Right lung (tissue), 10 donors: ENCODE measurements at places on chromosomes 7 and 10. TPM values are rescaled to one million over a fixed set of nuclear protein-coding genes. Genes with fewer than 3 reads are reported as not detected.
A peak's percentile ranks its signal among the peaks of the same experiment; 100 is the strongest.

DNA sequence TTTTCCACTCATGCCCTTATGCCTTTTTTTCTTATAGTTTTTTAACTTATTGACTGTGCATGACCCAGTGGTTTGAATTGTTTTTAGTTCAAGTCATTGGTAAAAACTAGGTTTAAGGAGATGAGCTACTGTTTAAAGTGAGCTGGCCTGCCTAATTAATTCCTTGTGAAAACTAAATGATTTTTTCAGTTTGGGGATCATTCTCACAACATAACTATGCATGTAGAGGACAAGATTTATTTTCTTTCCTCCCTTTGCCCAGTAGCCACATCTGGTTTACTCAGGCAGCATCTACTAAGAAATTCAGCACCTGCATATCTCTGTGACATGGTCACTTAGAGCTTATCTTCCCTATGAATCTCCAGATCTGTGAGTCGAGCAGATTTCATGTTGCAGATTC, 1.7 kb downstream of the ADO start:
- DNase-seq, result no peak

DNA sequence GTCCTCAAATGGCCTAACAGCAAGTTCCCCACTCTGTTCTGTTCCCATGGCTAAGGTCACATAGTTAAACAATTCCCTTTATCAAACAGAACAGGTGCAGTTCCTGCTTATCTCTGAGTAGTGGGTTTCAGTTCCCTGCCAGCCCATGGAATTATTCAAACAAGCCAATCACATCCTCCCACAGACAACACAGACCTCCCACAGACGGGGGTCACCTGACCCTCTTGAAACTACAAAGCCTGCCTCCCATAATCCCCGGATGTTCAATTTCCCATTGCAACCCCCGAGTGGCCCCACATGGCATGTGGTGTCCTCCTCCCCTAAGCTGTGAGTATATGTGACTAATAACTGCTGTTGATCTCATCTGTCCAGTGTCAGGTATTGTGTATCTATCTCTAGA, 64.1 kb downstream of the TMEM168 start:
- no peak for DNase-seq

DNA sequence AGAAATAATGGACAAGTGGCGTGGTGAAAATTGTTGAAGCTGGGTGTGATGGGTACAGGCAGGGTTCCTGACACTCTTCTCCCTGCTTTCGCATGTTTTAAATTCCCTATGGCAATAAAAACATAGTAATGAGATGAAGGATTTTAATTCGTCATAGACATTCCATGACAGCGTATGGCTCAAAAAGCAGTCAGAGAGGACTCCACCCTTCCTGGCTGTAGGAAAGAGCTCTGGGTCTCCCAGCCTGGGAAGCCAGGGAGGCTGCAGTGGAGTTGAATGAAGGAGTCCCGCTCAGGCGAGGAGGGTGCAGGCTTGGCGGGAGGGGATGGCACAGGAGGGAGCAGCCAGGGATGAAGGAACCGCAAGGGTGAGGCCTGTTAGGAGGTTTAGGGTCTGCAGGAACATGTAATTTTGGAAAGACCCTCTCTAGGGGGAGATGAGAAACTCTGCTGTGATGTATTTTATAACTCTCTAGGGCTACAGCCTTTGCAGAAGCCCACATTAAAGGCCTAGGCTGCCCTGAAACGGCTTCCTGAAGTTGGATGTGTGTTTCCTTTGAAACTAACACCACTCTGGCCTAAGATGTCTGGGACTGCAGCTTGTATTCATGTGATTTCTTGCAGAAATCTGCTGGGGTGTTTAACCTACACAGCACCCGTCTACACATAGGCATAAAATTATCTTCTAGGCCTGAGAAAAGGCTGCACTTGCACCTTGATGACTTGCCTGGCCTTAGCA, 7.6 kb upstream of the LARP4B start:
- no peak for DNase-seq

Gene KIAA1217
- 62.8 TPM for polyA plus RNA-seq

GRCh38 chr10:80397014-80397413, 11.3 kb upstream of the PRXL2A start:
- no peak for DNase-seq

DNA sequence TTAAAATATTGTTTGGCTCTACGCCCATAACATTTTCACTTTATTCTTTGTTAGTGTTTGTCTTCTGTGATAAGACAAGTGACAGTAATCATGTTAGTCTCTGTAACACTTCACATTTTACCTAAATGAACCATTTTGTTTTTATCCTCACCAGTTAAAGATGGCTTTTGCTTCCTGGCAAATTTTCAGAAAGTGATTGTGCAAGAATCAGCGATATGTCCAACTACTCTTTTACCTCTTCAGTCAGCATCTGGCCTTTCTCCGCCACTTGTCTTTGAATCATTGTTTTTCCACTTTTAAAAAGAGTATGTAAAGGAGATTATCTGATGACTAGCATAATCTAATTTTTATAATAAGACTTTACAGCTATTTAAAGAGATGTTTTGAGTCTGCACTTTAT, 3.5 kb downstream of the DGKB start:
- no peak for DNase-seq

Gene OR2A7
- polyA plus RNA-seq, result 11.1 TPM

DNA sequence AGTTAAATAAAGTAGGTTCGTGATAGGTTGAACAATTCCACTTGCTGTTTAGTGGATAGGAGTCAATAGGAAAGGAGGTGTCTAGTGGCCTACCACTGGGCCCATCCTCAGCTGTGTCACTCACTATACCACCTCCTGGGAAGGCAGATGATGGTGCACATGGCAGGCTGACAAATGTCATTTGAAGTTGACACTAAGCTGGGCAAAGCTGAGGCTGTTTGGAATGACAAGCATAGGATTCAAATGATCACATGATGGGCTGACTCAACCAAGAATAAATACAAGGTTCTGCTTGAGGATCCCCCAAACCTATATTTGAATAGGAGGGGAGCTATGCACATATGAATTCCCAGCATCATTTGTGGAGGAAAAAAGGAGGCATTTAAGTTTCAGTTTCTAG, 489.8 kb downstream of the RPS24 start:
- DNase-seq, result no peak

DNA sequence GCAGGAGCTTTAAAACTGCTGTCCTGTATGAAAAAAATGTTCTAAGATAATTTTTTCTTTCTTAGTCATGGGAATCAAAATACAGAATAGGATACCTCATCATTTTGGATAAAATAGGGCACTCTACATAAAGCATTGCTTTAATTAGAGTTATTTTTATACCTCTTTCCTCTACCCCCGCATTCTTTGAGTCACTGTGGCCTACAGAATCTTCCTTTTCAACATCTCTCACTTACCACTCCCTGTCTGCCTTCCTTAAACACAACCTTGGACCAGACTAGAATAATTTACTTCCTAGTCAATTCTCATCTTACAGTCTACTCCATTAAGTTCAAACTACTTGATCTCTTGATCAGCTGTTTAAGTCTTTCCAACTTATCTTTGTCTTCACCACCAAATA, 462.3 kb downstream of the PHTF2 start:
- DNase-seq, result no peak

DNA sequence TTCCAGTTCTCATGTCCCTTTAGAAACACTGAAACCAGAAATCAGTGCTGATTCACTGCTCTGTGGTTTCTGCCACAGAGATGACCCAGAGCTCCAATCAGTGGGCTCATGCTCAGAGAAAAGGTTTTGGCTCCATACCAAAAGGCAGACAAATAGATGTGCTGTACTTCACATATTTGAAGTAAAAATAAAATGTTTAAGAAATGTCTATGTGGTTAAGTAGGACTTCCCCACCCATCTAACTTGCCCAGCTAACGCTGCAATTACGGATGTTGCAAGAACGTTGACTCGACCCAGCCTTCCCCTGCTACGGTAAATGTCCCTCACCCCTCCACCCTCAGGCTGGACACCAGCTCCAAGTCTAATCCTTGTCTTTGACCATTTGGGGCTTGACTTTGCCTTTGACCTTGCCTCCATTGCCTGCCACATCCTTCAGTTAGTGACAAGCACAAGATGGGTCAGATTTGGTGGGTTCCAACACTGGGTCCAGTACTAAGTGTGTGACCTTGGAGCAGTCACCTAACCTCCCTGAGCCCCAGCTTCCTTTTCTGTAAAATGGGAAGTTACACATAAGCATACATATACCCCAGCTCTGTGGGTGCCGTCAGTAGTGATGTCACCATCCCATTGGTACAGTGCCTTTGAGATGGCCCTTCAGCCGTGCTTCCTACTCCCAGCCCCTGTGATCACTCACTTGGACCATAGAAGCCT, 95.8 kb downstream of the CHST15 start:
- DNase-seq, result no peak

- no peak for DNase-seq
Measured at GRCh38 chr7:29075606-29076005, 70.7 kb downstream of the CPVL start.

- DNase-seq, result no peak
Measured at GRCh38 chr7:144470078-144470477, 66.6 kb upstream of the NOBOX start.

DNA sequence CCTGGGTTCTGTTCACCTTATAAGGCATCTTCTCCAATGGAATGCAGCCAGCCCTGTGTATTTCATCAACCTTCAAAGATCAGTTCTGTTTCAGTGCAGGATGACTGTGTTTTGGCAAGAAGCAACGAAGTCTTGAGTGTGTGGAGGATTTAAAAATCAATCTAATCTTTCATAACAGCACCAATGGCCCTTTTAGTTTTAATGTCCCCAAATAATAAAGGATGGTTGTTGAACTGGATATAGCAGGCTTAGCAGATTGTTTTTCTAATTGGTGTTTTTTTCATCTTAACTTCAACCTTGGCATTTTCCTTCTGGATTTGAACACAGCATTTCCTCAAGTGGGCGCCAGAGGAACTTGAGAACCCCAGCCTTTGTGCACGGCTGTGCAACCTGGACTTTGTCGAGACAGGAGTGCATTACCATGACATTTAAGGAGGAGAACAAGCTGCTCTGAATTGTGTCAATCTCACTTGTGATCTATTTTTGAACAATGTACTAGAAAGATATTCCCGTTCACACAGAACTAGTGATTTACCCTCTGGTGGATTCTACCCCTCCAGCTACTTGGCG, 313.3 kb upstream of the AKR1E2 start:
- DNase-seq, result no peak

GRCh38 chr7:101718363-101719122, 89.4 kb upstream of the MYL10 start:
- DNase-seq, result no peak

- no peak for DNase-seq
Measured at GRCh38 chr10:91115618-91116390, 104.7 kb upstream of the PCGF5 start.

DNA sequence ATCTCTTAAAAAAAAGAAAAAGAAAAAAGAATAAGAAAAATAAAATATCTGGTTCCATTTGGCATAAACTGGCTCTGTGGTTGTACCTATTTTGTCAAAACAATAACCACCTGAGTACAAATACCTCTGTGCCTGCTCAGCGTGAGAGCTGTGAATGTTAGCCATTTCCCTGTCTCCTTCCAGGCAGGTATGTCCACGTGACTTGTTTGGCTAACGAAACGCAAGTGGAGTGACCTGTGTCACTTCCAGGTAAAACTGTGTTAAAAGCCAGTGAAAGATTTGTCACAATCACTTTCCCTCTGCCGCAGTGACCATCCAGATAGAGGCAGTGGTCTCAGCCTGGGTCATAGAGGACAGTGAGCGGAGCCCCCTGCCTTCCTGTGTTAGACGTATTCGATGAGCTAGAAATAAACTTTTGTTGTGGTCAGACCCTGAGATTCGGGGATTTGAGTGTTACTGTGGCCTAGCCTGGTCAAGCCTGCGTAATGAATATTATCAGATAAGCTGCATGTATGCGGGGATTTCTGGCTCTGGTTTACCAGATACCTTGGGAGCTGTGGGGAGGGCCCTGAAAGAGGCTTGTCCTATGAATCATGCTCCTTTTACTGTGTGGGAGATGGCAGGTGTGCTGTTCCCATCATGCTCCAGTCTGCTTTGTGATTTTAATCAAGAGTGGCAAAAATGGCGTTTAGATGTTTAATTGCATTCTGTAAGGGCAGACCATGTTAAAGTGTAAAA, 3.8 kb downstream of the PTER start:
- DNase-seq, result no peak

Gene OR6B1
- not detected for polyA plus RNA-seq

GRCh38 chr10:97590082-97590747, 694 bp downstream of the C10orf62 start:
- no peak for DNase-seq

GRCh38 chr10:48462482-48463020, 142.3 kb downstream of the ARHGAP22 start:
- DNase-seq, result no peak

Gene EPO
- 0.24 TPM for polyA plus RNA-seq

GRCh38 chr7:76133839-76134238, 67.9 kb upstream of the SRRM3 start:
- no peak for DNase-seq

- DNase-seq, result no peak
Measured at GRCh38 chr7:134710854-134711624, 64.4 kb downstream of the BPGM start.

Gene FGFR2
- polyA plus RNA-seq, result 271 TPM

- no peak for DNase-seq
Measured at GRCh38 chr7:43952028-43952427, 25.8 kb downstream of the UBE2D4 start.

- DNase-seq, result no peak
Measured at GRCh38 chr10:133196936-133197758, 32.9 kb upstream of the UTF1 start.

Gene NEURL1
- 1.3 TPM for polyA plus RNA-seq

Gene SEMA4G
- 30.7 TPM for polyA plus RNA-seq

Gene MACROH2A2
- polyA plus RNA-seq, result 70.5 TPM

Gene CPN1
- not detected for polyA plus RNA-seq

GRCh38 chr10:114404171-114405010, at the start of gene AFAP1L2:
Gene AFAP1L2, minus strand, starts transcription at chr10:114404502. Its CDS starts 47 bp downstream, at chr10:114404455.
- DNase-seq, result peak; percentile 55

DNA sequence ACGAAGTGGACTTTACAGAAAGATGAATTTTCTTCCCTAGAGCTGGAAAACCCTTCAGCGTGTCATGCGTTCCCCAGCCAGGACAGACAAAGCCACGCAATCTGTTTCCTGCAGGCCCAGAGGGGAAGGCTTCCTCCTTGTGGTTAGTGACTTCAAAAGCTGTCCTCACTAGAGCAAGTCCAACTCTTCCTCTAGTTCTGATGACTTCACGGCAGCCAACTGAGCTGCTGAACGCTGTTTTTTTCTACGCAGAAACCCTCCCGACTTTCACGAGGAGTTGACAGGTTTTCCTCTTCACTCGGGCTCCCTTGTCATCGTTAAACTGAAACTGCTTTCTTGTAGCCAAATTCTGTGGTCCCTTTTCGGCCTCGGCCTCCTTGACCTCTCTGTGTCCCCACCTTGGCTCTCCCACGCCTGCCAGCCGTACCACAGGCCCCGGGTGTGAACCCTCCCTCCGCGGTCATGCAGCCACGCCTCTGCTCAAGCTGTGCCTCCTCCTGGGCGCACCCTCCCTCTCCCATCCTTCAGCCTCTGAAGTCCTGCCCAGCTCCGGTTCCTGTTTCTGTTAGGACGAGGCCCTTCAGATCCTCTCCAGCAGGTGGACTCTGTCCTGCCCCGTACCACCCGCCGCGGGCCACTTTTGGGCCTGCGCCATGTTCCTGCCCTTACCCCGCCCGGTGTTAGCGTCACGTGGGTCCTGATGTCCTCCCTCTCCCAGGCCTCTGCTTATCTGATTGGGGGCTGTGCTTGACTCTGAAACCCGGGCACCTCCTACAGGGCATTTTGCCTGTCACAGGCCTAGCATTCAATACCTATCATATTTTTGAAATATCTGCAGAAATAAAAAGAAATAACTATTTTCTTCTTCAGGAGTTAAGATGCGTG, 39.3 kb downstream of the CUX1 start:
- DNase-seq, result peak; percentile 67
